ENCODE measurements at places on chromosomes 13 and 19.

DNA sequence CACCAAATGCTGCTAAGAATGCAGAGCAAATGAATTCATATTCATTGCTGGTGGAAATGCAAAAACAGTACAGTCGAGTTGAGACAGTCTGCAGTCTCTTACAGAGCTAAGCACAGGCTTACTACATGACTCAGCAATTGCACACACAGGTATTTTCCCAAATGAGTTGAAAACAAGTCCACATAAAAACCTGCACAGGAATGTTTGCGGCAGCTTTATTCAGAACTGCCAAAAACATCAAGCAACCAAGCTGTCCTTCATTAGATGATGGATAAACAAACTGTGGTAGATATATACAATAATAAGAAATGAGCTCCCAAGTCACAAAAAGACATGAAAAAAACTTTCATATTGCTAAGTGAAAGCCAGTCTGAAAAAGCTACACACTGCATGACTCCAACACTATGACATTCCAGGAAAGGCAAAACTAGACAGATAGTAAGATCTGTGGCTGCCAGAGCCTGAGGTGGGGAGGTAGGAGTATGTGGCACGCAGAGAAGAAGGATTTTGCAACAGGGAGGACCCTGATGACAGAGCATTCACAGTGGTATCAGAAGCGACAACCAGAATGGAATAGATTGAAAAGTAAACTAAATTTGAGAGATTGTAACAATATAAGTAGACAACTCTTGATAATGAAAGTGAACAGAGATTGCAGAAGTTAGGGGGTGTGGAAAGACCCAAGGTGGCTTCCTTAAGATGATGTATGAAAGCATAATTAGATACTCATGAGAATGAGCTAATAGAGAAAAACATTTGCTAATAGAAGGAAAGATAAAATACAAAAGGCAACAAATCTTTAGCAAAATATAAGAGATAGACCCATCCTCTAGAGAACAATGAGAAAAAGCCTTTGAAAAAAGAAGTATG lies 52.7 kb downstream of the TSC22D1 start:
- no peak for DNase-seq

- no peak for DNase-seq
These were observed 3.3 kb downstream of the LYL1 start for GRCh38 chr19:13099073-13099999.

DNA sequence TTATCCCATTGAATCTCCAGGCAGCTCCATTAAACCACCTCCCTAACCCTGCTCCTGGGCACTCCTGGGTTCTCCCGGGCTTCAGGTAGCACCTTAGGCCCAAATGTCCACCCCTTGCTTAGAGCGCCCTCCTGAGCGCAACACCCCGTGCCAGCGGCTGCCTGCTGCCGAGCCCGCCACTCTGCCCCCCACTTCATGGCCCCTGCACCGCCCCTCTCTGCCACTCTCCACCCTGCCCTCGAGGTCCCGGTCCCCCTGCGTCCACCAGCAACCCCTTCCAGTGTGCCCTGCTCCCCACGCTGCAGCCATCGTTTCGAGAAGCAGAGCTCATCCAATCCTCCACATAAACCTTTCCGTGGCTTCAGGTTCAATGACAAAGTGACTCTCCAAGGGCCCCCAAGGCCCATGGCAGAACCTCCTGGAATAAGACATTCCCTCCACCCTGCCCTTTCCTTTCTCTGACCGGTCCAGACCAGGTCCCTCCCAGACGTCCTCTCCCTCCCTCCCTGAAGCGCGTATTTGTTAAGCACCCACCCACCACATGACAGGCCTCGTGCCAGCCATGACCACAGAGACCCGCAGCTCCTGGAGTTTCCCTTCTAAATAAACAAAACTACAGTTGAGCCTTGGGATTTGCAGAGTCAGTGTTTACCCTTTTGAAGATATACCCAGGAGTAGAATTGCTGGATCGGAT lies 66.6 kb downstream of the ARHGEF18 start:
- DNase-seq: no peak

- no peak for DNase-seq
These were observed 13.8 kb downstream of the CILP2 start for GRCh38 chr19:19551853-19552192.

DNA sequence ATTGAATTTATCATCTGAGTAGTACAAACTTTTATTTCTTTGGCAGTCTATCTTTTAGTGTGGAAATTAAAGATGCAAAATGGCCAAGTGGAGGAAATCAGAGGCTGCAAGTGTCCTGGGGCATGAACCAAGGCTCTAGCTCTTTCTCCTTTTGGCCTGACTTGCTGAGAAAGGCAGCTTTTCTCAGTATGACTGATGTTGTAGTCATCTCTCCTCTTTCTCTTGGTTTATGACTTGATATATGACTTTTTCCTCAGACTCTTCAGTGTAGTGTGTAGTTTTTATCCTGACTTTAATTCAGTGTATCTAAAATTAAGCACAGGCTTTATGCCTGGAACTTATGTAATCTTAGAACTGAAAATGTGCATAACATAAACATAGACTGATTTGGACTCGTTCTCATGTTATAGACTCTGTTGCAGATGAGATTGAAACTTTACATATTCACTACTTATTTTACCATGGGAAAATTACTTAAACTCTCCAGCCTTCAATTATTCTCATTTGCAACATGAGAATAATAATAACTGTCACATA lies 65.7 kb downstream of the SLITRK5 start:
- DNase-seq: no peak
